Keratinocyte (primary cell): ENCODE measurements at places on chromosomes 13 and 19.
A peak's percentile ranks its signal among the peaks of the same experiment; 100 is the strongest.

- no peak overlapping the region for H3K4me3 ChIP-seq
- peaks cover 3% of the 10 kb centered on the region for H3K36me3 ChIP-seq
- no peaks in the 10 kb centered on the region for H3K4me1 ChIP-seq
- no peak overlapping the region for H3K27ac ChIP-seq
- DNase-seq, result no peak
- H3K27me3 ChIP-seq, result no peaks in the 10 kb centered on the region
These were observed 70.2 kb upstream of the ZDHHC20 start for GRCh38 chr13:21529146-21529893.

DNA sequence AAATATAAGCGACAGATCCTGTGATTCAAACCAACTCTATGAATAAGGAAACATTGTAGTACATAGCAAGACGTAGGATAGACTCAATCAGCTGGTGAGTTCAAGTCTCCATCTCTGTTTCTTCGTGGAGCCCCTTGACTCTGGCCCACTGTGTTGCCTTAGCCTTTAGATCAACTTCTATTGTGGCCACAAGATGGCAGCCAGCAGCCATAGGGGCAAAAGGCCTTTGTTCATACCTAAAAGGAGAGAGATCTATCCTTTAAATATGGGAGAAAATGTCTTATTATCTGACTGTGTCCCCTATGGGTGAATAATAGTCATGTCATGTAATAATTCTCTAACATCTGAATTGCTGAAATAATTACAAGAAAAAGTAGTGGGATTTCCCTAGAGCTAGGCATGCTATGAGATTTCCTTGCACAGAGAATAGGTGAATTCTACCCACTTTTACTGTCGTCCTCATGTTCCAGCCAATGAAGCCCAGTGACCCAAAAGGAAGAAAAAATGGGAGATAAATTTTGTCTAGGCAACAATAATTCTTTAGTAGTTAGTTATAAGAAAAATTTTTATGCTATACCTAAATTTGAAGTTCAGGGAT is 129.4 kb downstream of the PCDH20 start:
- no peaks in the 10 kb centered on the region for H3K27me3 ChIP-seq
- DNase-seq, result no peak
- no peaks in the 10 kb centered on the region for H3K36me3 ChIP-seq
- no peak overlapping the region for H3K27ac ChIP-seq

GRCh38 chr19:40612831-40613689 is 11.9 kb downstream of the LTBP4 start:
- peaks cover 40% of the 10 kb centered on the region for H3K4me1 ChIP-seq
- H3K27me3 ChIP-seq, result no peaks in the 10 kb centered on the region
- peak overlapping the region; percentile 91 for H3K27ac ChIP-seq
- peaks cover 8% of the 10 kb centered on the region for H3K36me3 ChIP-seq

GRCh38 chr13:39956036-39956435 is 300.6 kb downstream of the COG6 start:
- H3K27me3 ChIP-seq, result no peaks in the 10 kb centered on the region
- H3K4me1 ChIP-seq, result no peaks in the 10 kb centered on the region
- no peak overlapping the region for H3K4me3 ChIP-seq
- H3K36me3 ChIP-seq, result no peaks in the 10 kb centered on the region
